ENCODE measurements at places on chromosomes 7 and 10.
A peak's percentile ranks its signal among the peaks of the same experiment; 100 is the strongest.

- no peak for DNase-seq
These were observed 35.3 kb downstream of the FOXL3 start for GRCh38 chr7:325051-325798.

- DNase-seq, result no peak
These were observed 45.1 kb upstream of the OPTN start for GRCh38 chr10:13054844-13055243.

DNA sequence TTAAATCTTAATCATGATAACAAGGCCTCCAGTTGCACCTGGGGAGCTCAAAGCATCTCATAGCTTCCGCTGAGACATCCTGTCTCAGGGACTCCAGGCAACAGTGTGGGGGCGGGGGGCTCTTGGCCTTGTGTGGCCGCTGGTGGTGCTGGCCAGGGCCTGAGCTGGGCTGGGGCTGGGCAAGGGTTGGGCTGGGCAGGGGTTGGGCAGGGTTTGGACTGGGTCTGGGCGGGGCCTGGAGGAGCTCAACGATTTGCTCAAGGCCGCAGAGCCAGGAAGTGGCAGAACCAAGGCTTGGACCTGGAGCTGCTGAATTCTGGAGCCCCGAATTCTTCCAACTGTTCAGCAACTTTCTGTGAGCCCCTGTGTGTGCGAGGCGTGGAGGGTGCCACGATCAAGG is 37.9 kb upstream of the PSMG3 start:
- no peak for DNase-seq

DNA sequence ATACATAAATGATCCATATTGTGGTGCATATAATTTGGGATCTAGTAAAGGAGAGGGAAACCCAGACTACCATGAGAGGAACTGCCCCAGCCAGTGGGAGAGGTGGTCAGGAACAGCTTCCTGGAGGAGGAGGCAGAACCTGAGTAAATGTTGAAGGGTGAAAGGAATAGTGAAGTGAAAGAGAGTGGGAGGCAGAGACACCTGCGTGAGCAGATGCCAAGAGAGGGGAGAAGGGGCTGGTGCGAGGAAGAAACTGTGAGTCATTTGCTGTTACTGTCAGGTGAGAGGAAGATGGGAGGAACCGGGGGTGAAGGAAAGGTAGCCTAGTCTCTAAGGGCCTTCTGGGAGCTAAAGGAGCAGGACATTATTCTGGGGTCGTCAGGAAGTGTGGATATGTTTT is 294.8 kb downstream of the GRID1 start:
- DNase-seq, result no peak

GRCh38 chr7:86963599-86964230 is 95.7 kb downstream of the ELAPOR2 start:
- no peak for DNase-seq

- no peak for DNase-seq
These were observed 6.1 kb downstream of the RBM20 start for GRCh38 chr10:110650265-110650668.

GRCh38 chr7:54843841-54844355 is 84.9 kb upstream of the SEC61G start:
- no peak for DNase-seq

GRCh38 chr7:4209126-4209525 is 473.0 kb upstream of the FOXK1 start:
- no peak for DNase-seq

GRCh38 chr10:3172446-3173170 is at the start of gene PITRM1:
PITRM1 (minus strand) TSS chr10:3172782; CDS start chr10:3172772, 10 bp downstream.
- peak; percentile 100 for DNase-seq

DNA sequence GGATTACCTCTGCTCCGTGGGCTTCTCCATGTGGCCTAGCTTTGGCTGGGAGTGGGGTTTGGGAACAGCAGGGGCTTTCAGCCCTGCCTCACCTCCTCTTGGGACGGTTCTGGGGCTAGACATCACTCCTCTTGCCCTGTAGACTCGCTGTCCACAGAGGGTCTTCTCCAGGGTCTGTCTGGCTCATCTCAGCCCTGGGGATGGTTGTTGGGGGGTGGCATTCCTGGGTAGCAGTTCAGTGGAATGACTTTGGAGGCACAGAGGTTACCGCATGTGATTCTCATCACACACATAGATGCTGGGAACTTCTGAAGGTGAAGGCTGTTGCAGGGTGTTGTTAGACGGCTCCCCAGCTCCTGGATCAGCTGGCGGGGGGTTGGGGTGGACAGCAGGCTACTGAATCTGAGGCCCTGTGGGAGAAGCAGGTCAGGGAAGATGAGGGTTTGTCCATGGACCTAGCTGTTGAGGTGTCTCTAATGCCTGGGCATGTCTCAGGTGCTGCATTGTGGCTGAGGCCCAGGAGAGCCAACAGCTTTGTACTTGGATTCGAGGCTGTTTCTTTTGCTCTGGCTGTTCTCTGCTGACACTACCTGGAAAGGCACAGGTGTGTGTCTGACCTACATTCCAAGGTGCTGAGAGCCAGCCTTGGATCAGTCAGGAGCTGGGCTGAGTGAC is 23.8 kb downstream of the RAMP3 start:
- DNase-seq, result no peak

DNA sequence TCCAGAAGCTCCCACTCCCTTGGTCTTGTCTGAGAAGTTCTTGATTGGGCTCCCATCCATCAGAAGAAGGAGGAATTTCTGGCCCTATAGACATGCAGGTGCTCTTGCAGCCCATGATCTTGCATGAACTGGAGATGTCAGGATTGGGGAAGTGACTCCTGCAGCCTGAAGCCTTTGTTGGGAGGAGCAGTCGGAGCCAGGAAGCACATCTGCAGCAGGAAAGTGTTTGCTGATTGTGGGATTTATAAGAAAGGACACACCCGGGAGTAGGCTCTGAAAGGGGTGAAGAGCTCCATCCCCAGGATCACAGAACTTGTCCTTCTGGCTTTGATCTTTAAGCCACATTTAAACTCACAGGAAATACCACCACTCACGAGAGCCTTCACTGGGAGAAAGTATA is 185.2 kb downstream of the DYNC1I1 start:
- no peak for DNase-seq

DNA sequence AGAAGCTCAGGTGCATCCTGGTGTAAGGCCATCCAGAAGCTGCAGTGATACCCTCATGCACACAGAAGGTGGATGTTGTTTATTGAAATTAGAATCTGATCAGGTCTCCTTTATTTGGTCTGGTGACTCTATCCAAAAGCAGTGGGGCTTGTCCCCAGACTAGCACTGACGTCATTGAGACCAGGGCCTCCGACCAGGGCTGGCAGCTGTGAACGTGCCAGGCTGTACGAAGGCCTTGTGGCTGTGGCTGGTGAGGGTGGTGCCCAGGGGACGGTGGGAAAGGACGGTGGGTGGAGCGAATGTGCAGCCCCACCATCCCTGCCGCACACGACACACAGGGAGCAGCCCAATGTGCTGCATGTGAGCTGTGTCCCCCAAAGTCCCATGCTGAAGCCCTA is 160.0 kb downstream of the ADARB2 start:
- no peak for DNase-seq

DNA sequence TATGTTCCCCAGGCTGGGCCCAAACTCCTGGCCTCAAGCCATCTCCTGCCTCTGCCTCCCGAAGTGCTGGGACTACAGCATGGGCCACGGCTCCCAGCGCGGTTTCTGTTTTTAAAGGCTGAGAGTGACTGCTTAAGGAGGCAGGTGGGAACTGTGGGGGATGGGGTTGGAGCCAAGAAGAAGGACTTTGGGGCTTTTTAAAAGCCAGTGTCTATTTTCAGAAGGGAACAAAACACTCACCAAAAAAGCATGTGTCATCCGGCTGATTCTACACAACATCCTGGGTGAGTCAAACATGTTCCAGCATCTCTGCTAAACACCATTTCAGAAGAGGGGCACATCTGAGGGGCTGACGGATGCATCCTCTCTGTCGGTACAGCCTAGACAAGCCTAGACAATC is 824.5 kb downstream of the TYW1 start:
- DNase-seq, result no peak

DNA sequence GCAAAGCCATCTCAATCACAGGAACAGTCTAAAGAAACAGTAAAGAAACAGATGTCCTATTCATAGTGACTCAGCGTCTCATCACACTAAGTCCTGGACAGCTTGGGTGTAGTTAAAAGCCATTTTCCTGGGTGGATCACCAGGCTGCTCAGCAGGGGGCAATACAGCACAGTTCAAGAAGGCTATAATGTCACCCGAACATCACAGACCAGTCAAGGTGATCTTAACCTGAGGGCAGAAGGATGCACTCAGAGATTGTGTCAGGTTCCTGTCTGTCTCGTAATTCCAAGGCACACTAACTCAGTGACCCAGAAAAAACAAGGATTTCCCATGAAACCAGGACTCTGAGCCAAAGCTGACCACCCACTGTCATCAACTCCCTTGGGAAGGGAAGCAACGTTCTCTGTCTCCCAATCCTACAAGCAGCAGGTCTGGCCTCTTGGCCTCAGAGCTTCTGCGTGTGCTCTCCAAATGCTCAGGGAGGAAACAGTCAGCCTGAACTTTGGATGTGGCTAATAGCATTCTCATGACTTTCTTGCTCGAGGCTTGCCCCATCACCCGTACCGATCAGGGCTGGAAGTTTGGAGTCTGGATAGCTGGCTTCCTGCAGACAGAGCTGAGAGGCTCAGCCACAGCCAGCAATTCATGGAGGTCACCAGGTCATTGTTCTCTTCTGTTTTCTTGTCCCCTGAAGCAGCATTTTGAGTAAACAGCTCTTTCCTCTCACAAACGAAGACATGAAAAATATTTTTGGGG is 90.4 kb upstream of the FAM171A1 start:
- no peak for DNase-seq

GRCh38 chr7:67870396-67870795 is 873.8 kb downstream of the TYW1 start:
- no peak for DNase-seq

GRCh38 chr10:31864834-31865518 is 63.7 kb downstream of the ARHGAP12 start:
- DNase-seq, result no peak

DNA sequence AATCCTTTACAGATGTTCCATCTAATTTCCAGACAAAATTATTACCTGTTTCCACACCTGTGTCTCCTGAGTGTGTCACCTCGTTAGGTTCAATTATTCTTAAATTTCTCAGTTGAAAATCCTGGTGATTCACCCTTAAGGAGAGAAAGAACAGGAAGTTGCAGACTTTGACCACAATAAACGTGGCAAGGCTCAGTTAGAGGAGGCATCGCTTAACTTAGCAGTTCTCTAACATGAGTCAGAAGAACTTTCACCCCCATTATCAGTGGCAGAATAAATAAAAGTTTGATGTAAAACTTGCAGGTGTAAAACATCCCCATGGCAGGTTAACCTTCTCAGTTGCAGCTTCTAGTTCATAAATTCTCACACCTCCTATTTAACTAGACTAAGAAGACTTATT is 8.3 kb downstream of the XPNPEP1 start:
- DNase-seq, result no peak

DNA sequence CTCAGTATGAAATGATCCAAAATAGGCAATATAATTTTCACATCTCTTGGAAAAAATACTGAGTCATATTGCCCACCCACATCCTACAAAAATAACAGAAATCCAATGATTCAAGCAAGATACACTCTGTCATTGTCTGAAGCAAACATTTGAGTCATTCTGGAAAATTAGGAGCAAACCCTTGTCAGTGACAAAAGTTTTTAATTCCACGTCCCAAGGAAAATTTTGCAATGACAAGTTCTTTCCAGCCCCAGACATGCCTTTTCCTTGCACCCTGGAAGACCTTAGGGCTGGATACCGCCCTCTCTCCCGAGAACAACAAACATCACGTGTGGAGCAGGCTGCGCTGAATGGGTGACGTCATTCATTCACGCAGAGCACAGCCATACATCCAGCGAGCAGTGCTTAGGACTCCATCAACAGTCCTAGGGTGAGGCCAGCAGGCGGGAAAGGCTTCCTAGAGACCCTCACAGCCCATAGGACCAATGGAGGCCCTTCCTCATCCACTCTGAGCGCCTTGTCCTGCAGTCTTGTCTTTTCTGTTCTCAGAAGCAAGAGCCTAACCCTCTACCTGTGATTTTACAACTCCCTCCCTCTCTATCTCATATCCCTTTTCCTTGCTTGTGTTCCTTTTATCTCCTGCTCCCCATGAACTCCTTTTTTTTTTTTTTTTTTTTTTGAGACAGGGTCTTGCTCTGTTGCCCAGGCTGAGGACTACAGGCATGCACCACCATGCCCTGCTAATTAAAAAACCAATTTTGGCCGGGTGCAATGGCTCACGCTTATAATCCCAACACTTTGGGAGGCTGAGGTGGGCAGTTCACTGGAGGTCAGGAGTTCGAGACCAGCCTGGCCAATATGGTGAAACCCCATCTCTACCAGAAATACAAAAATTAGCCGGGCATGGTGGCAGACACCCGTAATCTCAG is 23.5 kb upstream of the KDM7A start:
- no peak for DNase-seq

- no peak for DNase-seq
These were observed 104.1 kb downstream of the PHF14 start for GRCh38 chr7:11077816-11078215.

- no peak for DNase-seq
These were observed 9.4 kb upstream of the PPP2R2D start for GRCh38 chr10:131891196-131891928.

DNA sequence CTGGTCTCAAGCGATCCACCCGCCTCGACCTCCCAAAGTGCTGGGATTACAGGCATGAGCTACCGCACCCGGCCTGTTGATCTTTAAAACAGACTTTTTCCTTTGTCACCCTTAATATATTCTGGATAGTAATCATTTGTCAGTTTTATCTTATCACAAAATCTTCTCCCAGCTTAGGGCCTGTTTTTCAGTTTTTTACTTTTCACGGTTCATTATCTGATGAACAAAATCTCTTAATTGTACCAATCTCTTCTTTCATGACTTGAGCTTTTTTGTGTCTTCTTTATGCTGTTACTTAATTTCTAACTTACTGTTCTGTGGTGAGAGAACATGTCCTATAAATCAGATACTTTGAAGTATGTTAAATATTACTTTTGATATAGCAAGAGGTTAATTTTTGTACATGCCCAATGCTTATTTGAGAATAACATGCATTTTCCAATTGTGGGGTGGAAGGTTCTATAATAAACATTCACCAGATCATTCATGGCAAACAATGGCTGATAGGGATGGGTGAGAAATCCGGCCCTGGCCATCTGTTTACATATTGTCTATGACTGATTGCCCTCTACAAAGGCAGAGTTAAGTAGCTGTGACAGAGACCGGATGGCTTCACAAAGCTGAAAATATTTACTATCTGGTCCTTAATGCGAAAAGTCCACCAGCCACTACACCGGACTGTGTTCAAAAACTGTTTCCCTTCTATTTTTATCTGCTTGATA is 5.3 kb downstream of the PAPOLB start:
- DNase-seq, result no peak

DNA sequence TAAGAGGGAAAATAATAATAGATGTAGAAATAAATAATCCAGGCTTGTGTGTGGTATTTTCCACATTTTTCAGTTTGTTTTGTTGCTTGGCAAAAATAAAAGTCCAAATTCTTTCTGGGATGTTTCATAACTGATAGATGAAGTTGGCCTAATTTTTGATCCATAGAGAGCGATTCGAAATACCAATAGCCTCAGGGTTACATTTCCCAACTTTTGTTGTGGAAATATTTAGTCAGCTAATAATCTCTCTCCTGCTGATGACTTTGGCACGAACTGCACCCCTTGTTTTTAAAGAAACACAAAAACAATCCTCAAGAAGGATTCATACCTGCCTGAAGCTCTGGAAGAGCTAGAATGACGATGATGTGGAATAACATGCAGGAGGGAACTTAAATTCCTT is 483.2 kb downstream of the ADRA2A start:
- DNase-seq, result no peak
